Stimulated activated effector memory CD8-positive, alpha-beta T cell treated with anti-CD3 and anti-CD28 coated beads, Interleukin-12 subunit alpha, Interleukin-12 subunit beta, amount 100 ng/mL, for 72 hours (primary cell): ENCODE measurements at places on chromosomes 2 and 18.

GRCh38 chr2:175187378-175187777, 5.9 kb upstream of the ATP5MC3 start:
- no peak for DNase-seq

- no peak for DNase-seq
Observed at GRCh38 chr2:237324405-237324831, 89.5 kb downstream of the COL6A3 start.

GRCh38 chr18:46555213-46555612, 101.8 kb downstream of the LOXHD1 start:
- no peak for DNase-seq

DNA sequence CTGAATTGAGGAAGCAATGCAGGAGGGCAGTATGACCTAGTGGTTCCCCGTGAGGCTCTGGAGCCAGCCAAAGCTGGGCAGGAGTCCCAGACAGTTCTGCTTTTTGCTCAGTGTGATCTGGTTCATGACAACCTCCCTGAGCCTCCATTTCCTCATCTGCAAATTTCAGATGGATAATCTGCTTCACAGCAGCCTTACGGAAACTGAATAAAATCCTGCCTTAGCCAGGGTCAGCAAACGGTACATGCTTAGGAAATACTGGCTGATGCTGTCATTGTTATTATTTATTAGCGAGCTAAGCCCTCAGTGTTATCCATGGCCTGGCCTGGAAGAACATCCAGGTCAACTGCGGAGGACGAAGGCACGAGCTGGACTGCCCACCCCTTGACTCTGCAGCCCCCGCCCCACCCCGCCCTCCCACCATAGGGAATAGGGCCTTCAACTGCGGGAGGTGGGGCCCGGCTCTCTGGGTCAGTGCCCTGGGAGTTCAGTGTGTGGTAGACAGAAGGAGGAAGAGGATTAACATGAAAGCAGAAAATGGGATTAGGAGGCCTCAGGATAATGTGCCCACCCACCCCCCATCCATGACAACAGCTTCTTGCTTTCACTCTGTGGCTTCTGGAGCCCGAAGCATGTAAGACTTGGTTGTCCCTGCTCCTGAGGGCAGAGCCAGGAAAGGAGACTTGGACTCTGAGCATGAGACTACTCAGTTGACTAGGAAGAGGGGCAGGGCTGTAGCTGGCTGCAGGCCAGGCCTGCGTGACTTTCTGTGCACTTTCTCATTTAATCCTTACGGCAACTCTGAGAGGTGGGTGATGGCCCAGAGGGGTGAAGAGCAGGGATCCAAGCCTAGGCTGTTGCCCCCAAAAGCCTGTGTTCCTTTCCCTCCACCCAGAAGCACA, 13.1 kb downstream of the PKDCC start:
- DNase-seq: no peak

DNA sequence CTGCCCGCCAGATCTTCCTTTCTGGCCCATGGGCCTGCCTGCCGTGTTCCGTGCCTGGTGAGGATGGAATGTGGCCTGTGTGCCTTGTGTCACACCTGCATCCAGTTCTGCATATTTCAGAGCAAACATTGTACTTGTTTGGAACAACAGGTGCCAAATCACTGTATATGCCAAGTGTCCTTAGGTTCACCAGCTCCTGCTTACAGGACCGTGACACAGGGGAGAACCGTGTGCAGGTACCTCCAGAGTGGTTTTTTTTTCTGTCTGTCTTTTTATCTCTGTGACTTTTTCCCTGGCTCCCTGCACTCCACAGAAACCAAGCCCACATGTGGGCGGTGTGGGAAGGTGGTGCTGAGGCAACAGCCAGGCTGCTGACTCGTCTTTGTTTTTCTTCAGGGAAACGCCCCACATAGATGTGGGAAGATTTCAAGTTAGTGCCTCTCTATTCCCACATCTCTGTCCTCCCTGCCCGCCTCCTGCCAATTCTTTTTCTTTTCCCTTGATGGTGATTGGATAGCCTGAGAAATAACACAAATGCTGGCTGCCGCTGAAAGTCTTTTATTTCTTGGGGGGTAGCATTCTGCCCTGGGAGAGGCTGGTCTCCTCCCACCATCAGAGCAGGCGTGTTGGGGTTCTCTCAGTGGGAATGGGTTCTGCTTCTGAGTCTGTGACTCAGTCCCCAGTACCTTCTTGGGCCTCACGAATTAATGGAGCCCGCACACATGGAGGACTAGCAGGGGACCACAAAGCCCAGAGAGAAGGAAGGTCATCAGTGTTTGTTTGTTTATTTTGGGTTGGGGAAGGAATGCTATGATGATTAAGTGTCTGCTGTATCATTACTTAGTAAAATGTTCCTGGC, 21.4 kb downstream of the GRHL1 start:
- no peak for DNase-seq

GRCh38 chr18:36821681-36822080, 7.1 kb downstream of the TPGS2 start:
- DNase-seq: no peak

DNA sequence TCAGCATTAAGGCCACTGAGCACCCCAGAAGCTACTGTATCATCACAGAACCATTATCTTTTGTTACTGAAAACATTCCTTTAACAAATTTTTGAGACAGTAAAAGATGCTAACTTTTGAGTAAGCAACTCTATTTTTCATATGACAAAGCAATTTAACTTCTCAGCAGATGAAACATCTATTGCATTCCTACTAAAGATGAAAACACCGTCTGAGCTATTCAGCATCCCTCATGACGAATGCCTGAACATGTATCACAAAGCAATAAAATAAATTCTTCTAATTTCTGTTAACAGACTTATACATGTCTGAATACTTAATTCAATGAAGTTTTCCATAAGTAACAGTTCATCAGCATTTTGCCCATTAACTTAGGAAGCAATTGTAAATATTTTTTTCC, 23.9 kb downstream of the CHN1 start:
- no peak for DNase-seq
